Activated T-helper 9 cell treated with anti-CD3 and anti-CD28 coated beads, Interleukin-2, amount 50 U/mL, for 16 hours (primary cell): ENCODE measurements at places on chromosomes 5 and 9.

GRCh38 chr9:124110307-124110915, 98.8 kb downstream of the LHX2 start:
- DNase-seq = no peak

GRCh38 chr5:109690975-109691574, 1.3 kb downstream of the MAN2A1 start:
- DNase-seq = peak; percentile 15

- no peak for DNase-seq
Measured at GRCh38 chr5:81239613-81240012, 6.5 kb downstream of the CKMT2 start.

DNA sequence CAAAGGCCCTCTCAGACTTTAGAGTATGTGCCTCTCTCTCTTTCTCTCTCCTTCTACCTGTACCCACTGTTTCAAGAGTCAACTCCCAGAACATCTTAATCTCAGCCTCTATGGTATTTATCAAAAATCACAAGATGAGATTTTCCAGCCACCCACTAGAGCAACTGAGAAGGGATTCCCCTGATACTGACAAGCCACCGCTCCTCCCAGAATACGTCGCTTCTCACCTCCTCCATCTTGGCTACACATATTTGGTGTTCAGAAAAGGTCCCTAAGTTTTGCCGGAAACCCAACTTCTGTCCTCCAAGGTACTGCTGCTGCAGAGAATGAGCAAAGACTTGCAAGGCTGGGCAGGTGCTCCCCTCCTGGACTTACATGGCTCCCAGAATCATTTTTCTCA, 6.1 kb downstream of the GARIN3 start:
- no peak for DNase-seq

DNA sequence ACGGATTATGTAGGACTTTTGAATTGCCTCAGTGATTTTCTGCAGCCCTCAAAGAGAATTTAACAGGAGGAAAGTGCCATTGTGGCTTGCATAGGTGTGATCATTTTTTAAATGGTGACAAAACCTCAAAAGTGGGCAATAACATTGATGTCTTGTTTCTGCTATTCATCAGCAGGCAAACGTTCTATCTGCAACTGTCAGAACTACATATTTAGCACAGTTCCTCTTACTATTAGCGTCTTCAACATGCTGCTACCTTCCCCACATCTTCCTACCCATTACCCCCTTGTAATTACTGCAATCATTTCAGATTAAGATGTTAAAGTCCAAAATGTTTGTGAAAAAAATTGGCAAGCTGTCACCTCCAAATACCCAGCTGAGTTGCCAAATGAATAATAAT, 254.6 kb downstream of the SMARCA2 start:
- no peak for DNase-seq

GRCh38 chr5:129358069-129358468, 102.0 kb upstream of the ADAMTS19 start:
- no peak for DNase-seq

GRCh38 chr9:131583836-131584555, 38.7 kb downstream of the PRRT1B start:
- DNase-seq = no peak

DNA sequence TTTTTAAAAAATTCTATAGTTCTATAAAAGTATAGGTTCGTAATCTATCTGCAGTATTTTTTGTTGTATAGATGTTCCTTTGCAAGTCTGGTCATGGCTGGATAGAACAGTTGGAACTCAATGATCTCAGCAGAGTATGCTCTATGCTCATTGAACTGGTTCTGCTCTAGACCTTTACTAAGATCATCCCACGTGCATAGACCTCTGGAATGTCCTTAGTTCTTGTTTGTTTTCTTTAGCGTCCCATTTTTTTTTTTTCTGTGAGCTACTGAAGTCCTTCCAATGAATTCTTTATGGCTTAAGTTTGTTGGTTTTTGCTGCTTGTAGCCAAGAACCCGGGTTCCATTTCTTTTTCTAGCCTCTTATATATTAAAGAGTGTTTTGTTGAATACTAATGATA, 3.5 kb downstream of the TMEM38B start:
- no peak for DNase-seq

DNA sequence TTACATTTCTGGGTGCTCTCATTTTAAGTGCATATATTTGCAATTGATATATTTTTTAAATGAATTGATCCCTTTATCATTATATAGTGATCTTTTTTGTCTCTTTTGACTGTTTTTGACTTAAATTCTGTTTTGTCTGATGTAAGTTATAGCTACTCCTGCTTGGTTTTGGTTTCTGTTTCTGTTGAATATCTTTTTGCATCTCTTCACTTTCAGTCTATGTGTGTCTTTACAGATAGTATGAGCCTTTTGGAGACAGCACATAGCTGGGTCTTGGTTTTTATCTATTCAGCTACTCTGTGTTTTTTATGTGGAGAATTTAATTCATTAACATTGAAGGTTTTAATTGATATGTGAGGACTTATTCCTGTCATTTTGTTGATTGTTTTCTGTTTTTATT, 311.3 kb downstream of the SPATA31D1 start:
- DNase-seq = no peak

- no peak for DNase-seq
Measured at GRCh38 chr5:88287846-88288527, 19.3 kb upstream of the TMEM161B start.

DNA sequence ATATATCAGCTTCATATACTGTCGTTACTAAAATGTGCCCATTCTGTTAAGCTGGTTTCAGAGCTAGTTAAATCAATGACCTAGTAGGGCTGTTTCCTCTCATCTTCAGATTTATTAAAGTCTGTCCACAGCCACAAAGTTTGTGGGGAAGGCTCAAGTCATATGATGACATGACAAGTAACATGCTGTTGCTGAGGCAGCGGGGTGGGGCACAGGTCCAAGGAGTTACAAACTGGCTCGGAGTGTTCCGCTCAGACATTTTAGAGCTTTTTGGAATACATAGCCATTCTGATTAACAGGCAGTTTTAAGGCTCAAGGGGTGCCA, 2.7 kb upstream of the ANP32B start:
- no peak for DNase-seq

DNA sequence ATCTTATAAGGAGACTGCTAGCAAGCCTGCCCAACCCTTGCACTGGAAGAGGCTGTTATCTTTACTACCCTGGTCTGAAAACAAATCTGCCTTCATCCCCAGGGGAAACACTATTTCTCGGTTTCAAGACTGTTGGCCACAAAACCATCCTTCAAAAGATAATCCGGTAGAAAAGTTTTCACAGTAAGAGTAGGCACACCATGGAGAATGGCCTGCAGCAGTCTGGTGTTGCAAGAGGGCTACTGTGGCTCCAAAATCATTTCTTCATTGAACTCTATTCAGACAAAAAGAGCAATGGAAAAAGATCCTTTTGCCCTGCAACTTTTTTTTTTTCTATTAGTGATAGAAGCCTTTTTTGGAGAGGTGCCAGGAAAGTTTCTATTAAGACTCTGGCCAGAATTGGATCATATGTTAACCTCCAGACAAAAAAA, 163.9 kb downstream of the ARHGEF28 start:
- no peak for DNase-seq

- no peak for DNase-seq
Measured at GRCh38 chr5:96933764-96934707, 1.8 kb upstream of the LNPEP start.

GRCh38 chr9:130794923-130795495, 40.0 kb upstream of the ABL1 start:
- DNase-seq = no peak

DNA sequence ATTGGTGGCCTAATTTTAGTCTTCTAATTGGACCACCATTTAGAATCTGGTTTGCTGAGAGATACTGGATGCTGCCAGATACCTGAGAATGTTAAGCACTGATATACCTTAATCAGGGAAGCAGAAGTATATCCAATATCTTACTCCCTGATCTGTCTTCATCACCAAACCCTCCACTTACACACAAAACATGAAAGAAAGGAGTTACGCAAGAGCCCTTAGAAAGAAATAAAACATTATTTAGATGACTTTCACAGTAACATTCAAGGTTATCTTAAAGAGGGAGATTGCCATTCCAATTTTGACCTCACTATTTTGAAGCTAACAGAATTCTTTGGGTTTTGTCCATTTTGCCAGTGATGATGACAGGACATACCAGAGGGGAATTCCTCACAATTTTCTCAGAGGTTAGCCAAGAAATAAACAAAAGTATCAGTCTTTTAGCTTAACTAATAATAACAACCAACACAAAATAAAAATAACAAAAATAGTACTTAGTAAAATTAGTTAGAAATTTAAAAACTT, 496.1 kb downstream of the NFIB start:
- DNase-seq = no peak

DNA sequence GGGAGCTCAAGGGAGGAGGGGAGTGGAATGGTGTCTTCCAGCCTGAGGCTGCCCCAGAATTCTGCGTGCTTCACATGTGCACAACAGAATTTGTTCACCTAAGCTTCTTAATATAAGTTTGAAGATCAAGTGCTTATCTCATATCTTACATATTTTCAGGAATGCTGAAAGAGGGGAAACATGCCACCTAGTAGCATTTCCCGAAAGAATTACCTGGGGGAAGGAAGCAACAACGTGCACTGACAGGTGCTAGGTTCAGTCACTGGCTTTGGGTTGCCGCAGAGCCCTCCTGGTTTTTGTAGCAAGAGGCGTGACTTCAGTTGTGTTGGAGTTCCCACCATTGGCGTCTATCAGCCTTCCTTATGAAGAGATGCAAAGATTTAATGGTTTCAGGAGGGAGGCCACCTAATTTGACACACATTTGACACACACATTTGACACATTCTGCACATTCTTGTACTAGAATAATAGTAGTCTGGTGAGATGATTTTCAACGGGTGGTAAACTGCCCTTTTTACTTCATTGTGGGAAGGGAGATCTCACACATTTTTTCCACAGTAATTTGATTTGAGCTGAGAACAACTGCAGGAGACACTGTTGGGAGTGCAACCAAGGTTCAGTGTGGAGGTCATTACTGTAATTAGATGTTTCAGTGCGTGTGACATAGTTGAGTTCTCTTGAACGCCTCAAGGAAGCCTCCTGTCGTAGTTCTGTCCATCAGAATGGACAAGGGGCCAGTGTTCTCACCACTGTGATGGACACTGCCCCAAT, 481.3 kb downstream of the CCDC171 start:
- no peak for DNase-seq

DNA sequence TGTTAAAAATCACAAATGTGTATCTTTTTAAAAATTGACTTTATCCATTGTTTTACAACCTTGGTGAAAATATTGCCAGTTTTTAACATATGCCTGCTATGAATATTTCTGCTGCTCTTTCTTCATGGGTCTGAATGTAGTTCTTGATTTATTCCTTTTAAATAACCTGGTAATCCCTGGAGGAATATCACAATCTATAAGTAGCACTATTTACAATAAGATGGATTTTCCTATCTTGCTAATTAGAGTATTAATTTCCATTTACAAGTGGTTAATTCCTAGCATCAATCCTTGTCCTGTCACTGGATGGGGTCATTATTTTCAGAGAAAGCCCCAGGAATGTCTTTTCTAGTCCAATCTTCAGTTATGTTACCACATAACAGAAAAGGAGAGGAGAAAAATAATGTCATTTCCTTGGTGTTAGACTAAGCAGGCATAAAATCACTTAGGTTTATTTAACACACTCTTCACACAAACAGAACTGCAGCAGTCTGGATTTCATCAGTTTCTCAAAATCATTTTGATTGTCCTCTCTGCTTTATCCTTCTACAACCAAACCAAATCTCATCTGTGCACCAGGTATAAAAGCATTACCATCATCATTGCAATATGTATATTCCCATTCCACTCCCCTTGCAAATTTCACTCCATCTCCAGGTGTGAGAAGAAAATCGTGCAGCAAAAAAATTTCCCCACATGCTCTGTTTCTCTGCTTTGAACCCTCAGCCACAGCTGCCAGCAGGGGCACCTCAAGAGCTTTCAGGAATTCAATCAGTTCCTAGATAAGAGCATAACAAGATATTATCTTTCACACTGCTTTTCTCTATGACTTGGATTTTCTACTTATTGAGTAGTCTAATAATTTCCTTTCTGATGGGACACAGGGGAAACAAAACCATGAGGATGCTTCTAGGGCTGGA, 204.1 kb downstream of the SEC61B start:
- no peak for DNase-seq

DNA sequence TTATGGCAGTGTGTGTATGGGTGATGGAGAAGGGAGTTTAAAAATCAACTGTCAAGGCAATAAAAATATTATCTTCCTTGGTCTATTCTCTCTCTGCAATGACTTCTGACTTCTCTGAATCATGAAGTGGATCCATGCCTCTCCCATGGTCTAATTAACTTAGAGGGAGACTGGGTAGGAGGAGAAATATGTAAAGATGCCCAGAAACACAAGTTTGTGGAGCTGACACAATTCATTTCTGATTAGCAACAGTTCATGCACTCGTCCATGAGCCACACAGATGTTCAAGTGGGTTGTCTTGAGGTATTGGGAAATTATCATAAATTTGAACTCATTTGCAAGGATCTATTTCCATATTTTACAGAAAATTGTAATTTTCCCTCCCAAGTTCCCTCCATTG, 38.1 kb downstream of the INSYN2B start:
- no peak for DNase-seq

DNA sequence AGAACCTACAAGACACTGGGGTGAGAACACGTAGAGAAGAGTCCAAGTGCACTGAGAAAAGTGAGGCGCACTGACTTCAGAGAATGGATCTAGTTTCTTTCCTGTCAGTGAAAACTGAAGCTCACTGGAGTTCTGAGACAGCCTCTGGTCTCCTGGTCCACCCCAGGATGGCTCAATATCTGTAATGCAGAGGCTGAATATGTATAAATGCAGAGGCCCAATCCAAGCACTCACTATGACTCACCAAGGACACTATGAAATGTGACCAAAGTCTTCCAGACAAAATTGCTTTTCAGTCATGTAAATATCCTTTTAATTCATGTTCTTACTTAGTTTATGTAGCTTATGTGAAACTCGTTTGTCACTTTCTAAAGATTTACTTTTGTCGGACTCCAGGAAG, 53.8 kb downstream of the NFIB start:
- no peak for DNase-seq

DNA sequence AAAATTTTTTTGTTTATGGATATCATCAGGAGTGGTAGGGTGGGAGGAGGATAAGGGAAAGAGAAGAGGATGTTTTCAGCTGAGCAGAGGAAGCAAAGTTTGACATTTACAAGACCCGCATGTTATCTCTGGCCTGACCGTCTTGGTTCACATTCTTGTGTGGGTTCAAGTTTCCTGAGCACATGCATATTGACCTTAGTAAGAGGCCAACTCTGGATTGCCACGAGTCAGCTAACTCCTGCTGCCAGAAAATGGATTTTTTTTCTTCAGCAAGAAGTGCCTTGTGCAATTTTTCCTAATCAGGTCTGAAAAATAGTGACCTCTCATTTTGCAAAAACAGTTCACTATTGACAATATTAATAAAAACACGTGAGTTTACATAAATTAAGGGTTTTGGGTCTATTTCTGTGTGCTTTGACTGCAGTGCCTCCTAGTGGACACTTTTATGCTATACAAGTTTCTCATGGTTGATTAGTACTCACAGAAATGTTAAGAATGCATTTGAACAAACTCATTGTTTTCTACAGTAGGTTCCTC, 27.1 kb upstream of the BASP1 start:
- no peak for DNase-seq

DNA sequence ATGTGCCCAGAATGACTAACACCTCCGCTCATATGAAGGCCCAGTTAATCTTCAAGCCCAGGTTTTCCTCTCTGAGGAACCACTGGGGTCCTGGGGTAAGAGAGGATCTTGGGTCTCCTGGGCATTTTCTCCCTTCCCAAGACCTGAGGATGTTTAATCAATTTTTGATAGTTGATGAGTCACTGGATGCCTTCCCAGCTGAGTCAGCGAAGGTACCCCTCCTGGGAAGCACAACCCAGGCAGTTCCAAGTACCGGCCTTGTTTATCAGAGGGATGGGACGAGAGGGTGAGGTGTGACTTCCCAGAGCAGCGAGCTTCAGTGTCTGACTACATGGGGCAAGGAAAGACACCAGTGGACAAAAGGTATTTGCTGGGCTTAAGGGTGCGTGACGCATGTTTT, 119.6 kb upstream of the IL12B start:
- no peak for DNase-seq
